ENCODE measurements at places on chromosomes 7 and 10.

- no peak for DNase-seq
Measured at GRCh38 chr10:74103560-74104258, 46.9 kb downstream of the AP3M1 start.

DNA sequence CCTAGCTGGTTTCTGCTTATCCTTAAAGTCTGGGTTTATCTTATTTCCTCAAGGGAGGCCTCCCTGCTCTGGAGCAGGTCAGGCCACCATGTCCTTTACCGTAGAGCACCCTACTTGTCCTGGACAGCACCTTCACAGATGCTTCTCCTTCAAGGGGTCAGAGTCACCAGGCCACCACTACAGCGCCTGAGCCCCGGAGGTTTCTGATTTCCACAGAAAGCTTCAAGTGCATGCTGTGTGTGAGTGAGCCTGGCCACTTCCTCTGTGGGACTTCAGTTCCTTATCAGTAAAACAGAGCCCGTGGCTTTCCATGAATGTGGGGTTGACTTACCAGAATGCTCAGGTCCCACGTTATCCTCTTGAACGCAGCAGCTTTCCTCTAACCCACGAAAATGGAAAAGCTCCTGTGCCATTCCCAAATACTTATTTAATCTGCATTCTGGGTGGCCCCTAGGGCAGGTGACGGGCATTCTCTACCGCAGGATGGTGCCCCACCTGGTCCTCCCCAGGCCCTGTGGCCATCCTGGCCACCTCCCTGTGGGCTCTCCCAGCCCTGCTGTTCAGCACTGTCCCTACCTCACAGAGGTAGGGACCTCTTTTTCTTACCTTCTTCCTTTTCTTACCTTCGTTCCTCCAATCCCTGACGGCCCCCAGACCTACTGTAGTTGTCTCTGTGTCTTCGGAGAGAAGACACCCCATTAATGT, 1.4 kb upstream of the DOCK1 start:
- no peak for DNase-seq

DNA sequence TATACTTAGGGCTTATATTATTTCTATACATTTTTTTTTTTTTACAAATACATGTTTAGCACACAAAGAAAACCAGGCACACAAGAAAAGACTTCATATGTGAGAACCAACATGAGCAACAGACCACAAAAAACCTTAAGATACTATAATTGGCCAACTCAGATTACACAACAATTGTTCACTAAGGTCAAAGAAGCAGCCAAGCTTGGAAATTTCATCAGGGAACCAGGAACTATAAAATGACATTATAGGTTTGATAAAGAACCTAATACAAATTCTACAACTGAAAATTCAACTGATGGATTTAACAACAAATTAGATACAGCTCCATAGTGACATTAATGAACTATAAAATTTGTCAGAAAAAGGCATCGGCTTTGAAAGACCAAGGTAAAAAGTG, 4.4 kb upstream of the LUC7L2 start:
- DNase-seq = no peak

DNA sequence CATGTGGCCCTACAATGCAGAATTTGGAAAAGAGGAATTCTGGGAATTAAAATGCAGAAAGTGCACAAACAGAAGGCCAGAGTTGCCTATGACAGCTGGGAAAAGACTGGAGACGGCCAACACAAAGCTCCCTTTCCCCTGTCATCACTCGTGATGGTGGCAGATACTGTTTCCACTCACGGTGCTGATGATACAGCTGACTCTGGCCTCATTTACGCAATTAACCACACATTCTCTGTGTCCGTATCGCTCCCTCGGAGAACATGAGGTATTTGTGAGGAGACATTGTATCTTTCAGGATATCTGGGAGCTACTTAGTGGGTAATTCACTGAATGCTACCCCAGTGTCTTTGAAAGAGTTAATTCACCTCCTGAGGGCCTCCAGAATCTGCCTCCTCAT, 172.8 kb downstream of the TAX1BP1 start:
- no peak for DNase-seq

DNA sequence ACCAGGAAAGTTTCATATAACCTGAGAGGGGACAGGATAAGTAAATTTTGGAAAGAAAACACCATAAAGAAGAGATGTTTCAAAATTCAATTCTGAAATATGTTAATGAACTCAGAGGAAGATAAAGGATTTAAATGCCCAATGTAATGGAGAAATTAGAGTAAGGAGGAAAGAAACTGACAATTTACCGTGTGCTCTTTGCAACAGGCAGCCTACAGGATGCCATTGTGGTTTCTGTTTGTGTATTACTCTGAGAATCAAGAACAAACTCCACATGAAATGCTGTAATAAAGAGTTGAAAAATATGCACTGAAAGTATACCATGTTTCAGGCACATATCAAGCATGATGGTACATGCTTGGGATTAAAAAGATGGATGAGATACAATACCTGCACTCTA, 44.8 kb upstream of the GLCCI1 start:
- no peak for DNase-seq

- DNase-seq = no peak
Measured at GRCh38 chr10:91035650-91036292, 114.9 kb upstream of the ANKRD1 start.

GRCh38 chr7:29812185-29812876, 6.0 kb downstream of the WIPF3 start:
- no peak for DNase-seq

Data from right renal pelvis (tissue), 4 donors.